Trophoblast cell (in vitro differentiated cells and primary cell): ENCODE measurements at places on chromosomes 1 and 21.

DNA sequence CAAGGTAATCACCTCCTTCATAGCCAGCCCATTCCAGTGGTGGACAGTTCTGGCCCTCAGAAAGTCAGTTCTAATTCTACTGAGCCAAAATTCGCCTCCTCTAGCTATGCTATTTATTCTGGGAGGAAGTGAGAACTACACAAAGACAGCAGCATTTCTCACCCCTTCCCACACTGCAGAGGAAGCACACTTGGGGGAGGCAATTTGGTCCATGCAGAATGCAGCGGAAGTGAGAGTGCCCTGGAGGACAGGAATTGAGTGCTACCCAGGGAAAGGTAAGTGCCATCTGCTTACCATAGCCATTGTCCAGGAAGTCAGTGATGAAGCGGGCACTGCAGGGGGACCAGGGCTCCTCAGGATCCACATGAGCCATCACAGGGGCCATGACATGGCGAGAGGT, 3.7 kb downstream of the ADAMTS4 start:
- DNase-seq, result no peak

DNA sequence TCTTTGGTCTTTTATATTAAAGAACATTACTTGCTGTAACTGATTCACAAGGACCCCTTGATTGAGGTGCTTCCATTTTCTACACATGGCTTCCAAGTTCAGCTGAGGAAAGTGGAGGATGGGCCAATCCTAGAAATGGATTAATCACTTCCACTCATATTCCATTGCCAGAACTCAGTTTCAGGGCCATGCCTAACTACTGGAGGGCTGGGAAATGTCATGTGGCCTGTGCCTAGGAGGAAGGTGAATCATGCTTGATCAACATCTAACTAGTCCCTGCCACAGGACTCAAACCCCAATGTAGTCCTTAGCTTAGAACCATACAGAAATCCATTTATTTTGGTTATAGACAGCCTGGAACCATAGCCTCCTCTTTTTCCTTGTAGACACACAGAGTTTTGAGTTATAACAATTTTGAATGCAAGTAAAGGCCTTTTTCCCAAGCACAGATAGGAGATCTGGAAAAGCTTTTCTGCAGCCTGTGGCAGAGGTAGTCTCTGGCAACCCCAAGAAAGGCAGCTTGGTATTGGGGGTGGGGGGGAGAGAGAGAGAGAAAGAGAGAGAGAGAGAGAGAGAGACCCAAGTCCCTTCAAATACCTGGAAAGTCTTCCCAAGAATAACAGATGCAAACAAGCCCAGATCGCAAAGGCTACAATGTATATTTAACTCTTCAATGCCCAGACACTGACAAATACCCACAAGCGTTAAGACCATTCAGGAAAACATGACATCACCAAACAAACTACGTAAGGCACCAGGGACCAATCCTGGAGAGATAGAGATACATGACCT, 12.5 kb downstream of the MAST2 start:
- DNase-seq, result no peak

GRCh38 chr1:97350662-97351061, 570.2 kb downstream of the DPYD start:
- DNase-seq, result no peak

GRCh38 chr1:178946855-178947676, 76.2 kb upstream of the ANGPTL1 start:
- DNase-seq, result no peak

DNA sequence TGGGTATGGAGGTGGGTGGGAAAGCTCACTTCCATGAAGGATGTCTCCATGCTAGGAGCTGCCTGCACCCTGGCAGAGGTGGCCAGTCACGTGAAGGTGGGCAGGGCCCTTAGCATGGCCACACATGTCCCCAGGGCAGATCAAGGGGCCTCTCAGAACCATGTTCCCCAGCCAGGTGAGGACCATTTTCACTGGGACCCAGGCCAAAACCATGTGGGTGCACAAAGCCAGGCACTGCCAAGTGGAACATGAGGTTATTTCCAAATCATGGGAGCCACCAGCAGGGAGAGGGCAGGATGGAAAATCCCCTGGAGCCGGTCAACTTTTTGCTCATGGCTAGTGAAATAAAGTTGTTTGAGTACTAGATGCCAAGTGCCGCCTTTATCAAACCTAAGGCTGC, 9.7 kb downstream of the ZNF692 start:
- DNase-seq, result no peak

GRCh38 chr1:207076181-207076955, 12.3 kb upstream of the C4BPB start:
- no peak for DNase-seq

DNA sequence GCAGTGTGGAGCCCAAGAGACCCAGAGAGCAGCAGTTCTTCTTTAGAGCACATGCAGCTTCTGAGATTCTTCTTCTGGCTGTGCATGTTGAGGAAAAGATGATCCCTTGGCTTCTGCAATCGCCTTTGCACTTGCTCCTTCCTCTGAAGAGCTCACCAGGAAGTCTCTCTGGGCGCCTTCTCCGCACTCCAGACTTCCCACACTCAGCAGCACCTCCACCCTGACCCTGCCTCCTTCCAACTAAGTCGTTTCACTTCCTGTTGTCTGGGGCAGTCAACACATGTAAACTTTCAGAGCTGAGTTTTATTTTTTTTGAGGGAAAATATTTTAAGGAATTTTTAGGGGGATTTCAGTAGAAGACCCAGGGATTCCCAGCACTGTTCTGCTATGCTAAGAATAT, 73.4 kb upstream of the F3 start:
- no peak for DNase-seq

GRCh38 chr1:9874959-9875635, 35.0 kb downstream of the CTNNBIP1 start:
- peak; percentile 79 for DNase-seq

DNA sequence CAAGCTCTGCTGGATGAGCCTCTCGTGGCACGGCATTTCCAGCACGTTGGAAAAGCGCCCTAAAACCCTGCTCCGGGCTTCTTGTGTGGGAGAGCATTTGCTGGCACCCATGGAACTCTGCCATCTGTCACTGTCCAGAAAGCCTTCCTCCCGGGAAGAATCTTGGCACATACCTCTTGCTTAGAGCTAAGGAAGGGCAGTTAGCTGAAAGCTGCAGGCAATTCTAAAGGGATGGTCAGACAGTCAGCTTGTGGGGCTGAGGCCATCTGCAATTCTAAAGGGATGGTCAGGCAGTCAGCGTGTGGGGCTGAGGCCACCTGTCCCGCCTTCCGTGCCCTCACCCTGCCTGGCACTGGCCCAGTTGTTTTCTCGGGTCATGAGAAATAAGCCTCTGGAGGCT, 139.0 kb upstream of the TMEM51 start:
- DNase-seq, result no peak

- DNase-seq, result no peak
These were observed 29.2 kb downstream of the INKA2 start for GRCh38 chr1:111709986-111710385.

GRCh38 chr1:101996825-101997465, at the start of gene OLFM3:
Gene OLFM3, minus strand, starts transcription at chr1:101996926.
- DNase-seq, result peak; percentile 8

DNA sequence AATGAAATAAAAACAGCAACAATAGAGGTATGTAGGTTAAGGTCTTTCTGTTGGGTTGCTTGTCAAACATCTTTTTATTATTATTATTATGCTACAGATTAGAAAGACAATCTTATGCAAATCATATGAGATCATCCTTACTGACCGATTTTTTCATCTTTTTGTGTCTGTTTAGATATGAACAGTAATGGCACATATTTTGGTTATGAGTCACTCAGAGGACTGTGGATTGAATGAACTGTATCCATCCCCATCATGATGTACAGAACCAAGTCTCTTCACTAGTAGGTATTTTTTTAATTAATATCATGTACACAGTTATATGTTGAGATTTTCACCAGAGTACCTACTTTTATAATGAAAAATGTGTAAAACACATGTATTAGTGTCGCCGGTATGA, 159.1 kb downstream of the CHRM3 start:
- DNase-seq, result no peak

DNA sequence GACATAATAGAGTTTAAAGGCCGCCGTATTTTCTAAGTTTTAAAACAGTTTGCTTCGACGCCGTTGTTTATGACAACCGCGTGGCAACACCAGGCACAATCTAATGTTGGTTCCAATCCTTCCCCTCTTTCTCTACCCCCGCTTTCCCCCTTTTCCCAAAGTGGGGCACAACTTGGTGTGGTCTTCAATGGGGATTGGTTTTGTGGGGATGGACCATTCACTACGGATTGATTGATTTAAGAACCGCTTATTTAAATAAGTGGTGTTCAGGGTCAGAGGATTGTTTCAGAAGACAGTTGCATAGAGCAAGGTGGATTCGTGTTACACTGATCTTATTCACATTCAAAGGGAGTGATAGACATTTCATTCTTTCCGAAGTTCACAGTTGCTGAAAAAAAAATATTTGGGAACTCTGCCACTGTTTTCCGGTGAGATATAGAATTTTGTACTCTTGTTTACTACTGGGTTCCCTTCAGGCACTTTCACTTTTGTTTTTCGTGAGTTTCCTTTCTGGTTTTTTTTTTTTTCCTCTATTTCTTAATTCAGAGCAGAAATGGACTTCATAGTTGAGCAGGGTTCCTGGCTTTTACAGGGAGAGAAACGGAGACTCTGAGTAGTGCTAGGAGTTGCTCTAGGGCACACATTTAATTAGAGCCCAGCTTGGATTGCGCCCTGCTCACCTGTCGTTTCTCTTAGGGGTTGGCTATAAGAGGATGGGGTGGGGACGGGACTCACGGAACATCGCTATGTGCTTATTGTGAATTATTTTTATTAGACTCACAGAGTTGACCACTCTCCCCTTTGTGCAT, 79.6 kb upstream of the AK4 start:
- peak; percentile 24 for DNase-seq

- no peak for DNase-seq
These were observed 30.8 kb downstream of the ADAMTS1 start for GRCh38 chr21:26814386-26814785.

GRCh38 chr1:156862997-156863599, 2.4 kb downstream of the NTRK1 start:
- no peak for DNase-seq

DNA sequence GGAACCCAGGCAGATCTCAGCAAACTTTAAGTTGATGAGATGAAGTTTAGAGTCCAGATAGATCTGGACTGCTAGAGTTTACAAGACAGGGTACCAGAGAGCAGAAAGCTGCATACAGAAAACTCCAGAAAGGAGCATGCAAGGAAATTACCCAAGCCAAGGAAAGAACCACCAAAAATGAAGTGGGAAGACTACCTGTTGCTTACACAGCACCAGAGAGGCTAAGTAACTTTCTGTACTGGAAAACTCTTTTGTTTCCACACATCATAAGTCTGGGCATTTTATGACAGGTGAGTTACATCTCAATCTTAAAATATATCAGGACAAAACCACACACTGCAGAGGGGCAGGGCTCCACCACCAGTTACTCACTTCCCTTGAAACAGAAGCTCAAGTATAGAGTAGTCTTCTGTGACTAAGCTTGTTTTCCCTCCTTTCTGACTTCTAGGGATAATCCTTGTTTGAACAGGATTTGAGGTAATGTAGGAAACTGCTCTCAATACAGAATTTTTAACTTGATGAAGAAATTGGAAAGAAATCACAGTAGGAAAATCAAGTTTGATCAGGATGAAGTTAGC, 17.4 kb upstream of the GJA9 start:
- DNase-seq, result no peak

- DNase-seq, result no peak
These were observed 636.4 kb downstream of the SMYD3 start for GRCh38 chr1:245870698-245871097.

DNA sequence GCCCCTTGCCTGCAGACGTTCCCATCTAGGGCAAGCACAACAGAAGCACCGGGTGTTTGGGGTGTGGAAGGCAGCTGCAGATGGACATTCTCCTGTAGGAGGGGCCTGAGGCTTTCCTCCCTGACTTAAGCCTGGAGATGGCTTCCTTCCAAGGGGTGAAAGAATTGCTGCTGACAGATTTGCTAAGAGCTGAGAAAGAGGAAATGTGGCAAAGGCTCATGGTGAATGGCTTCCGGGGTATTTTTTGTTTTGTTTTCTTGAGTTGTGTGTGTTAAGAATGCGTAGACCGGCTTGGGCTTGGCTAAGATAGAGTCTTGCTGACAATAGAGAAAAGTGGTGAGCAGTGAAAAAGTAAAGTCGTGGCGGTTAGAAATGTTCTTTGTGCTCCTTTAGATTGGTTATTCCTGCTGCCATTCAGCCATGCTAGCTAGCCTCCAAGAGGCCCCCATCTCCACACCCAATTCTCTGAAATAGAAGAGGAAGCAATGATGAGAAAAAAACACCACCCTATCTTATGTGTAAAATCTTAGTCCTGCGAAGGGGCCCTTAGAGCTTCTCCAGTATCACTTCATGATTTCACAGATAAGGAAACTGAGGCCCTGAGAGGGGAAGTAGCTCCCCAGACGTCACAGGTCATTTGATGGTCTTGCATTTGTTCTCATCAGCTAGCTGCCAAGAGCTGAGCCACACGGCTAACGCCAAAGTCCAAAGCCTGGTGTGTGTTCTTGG, 36.9 kb downstream of the EIF2D start:
- peak; percentile 37 for DNase-seq

GRCh38 chr1:92857817-92858216, 26.0 kb downstream of the RPL5 start:
- DNase-seq, result no peak

GRCh38 chr1:71269818-71270217, 189.0 kb upstream of the ZRANB2 start:
- DNase-seq, result no peak

DNA sequence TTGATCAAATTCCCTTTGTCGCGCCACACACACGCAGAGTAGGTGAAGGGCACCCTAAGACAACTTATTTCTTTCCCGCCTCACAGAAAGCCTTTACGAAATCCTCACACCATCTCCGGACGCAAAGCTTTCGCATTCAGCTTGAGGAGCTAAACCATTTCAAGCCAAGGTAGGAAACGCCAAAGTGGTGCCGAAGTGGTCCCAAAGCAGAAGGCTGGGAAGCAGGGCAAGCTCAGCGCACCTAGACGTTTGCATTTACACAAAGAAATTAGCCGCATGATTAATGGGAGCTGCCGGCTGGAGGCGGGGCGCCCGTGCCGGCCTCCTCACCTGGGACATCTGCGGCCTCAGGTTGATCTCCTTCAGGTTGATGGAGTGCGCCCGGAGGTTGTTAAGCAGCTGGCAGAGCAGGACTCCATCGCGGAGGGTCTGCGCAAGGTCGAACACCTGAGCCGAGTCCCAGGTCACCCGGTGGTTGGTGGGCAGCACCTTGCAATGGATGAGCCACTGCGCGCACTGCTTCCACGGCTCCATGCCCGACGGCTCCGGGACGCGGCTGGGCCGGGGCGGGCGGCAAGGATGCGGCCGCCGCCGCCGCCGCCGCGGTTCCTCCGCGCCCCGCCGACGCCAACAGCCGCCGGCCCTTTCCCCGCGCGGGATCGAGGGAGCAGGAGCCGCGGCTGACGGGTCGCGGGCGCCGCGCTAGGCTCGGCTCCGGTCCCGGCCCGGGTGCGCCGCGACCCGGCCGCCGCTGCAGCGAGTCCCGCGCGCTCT, 457 bp downstream of the VAV3 start:
- peak; percentile 34 for DNase-seq

DNA sequence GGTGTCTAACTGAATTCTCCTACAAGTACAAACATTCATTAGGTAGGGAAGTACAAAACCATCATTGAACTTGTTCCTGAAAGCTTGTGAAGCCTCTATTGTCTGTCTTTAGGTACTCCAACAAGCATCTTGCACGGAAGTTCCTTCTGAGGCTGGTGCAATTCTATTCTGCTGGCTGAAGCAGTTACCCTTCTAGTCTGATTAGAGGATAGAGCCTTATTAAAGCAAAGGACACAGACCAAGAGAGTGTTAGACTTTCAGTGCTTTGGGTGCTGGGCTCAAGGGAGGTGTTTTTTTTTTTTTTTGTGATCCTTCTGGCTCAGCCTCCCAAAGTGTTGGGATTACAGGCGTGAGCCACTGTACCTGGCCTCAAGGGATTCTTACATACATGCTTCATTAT, 43.8 kb downstream of the HHAT start:
- no peak for DNase-seq
